Dermis blood vessel endothelial cell (primary cell): ENCODE measurements at places on chromosomes 3 and 15. TPM values are rescaled to one million over a fixed set of nuclear protein-coding genes. Genes with fewer than 3 reads are reported as not detected.

The GP5 gene
- total RNA-seq, result under 0.01 and 0.28 TPM in 2 replicates

The TNNC1 gene
- total RNA-seq, result not detected in 2 replicates

The RETNLB gene
- not detected in 2 replicates for total RNA-seq

The HOMER2 gene
- total RNA-seq, result 0.42 and 1.7 TPM in 2 replicates

DNA sequence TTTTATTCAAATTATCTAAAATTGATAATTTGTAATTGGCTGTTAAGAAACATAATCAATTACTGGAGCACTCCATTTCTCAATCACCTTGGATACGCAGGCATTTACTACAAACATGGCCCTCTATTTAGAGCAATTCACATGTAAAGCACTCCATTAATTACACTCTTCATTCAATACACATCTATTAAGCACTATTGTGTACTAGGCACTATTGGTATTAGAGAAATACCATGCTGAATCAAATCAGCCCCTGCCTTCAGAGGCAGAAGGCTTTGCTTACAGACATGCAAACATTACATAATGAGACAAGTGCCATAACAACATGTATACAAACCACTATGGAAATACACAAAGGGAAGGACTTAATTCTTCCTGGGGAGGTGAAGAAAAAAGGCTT, 69.1 kb downstream of the PEAK1 start:
- no peak for DNase-seq

- no peak for DNase-seq
Observed at GRCh38 chr3:10757821-10758130, 58.3 kb upstream of the SLC6A11 start.

- DNase-seq, result peak; percentile 48
Observed at GRCh38 chr15:85581495-85581894, 201.1 kb downstream of the AKAP13 start.

- DNase-seq, result peak; percentile 43
Observed at GRCh38 chr3:11536132-11536935, 107.4 kb downstream of the VGLL4 start.

- no peak for DNase-seq
Observed at GRCh38 chr3:38149708-38150107, 11.2 kb downstream of the MYD88 start.

- DNase-seq, result no peak
Observed at GRCh38 chr15:40050788-40051470, 11.9 kb upstream of the SRP14 start.

DNA sequence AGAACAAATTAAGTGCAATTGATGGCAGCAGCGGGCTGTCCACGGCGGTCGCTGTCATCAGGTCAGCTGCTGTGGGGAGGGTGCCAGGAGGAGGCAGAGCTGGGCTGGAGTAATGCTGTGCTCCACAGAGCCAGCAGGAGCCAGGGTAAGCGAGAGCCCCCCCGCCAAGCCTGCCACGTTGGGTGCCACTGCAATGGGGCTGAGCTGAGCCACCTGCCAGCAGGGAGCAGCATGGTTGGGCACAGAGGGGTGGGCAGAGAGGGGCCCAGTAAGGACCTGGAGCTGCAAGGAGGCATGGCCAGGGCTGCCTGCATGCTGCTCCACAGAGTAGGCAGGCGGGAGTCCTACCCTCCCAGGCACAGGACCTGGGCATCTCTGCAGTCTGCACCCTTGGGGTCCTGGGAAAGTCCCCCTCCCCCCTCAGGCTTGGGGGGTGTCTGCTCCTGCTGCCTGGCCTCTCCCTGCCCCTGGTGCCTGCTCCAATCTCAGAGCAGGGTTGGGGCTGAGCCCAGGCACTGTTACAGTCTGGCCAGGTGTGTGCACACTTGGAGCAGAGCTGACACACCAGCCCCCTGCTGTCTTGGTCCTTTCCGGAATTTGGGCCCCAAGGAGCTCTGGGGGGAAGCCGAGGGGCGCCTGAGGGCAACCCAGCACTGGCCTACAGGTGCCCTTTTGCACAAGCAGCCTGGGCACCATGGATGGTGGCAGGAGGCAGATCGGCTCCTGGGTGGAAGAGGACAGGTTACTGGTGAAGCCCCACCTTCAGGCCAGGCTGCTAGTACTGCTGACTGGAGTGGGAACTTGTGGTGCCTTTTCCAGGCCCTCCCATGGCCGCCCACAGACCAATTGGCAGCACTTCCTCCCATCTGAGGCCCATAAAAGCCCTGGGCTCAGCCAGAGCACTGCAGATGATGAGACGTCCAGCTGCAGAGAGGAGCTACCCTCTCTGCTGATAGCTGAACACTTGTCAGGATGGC, 8.5 kb upstream of the PIAS1 start:
- DNase-seq, result no peak

DNA sequence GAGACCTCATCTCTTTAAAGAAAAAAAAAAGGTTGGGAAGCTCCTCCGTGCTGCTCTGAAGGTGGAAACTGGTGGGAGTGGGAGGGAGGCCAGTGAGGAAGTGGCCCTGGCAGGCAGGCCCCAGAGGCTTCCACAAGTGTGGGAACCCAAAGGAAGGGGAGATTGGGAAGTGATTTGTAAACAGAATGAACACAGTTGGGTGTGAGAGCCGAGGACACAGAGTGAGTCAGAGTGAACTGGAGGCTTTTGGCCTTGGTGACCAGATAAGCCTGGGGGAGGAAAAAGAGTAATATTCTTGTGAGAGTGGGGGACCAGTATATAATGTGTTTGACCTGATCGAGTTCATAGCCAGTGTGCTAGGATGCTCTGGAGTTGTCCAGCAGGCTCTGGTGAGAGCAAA, 23.0 kb downstream of the MKRN2 start:
- DNase-seq, result peak; percentile 62

DNA sequence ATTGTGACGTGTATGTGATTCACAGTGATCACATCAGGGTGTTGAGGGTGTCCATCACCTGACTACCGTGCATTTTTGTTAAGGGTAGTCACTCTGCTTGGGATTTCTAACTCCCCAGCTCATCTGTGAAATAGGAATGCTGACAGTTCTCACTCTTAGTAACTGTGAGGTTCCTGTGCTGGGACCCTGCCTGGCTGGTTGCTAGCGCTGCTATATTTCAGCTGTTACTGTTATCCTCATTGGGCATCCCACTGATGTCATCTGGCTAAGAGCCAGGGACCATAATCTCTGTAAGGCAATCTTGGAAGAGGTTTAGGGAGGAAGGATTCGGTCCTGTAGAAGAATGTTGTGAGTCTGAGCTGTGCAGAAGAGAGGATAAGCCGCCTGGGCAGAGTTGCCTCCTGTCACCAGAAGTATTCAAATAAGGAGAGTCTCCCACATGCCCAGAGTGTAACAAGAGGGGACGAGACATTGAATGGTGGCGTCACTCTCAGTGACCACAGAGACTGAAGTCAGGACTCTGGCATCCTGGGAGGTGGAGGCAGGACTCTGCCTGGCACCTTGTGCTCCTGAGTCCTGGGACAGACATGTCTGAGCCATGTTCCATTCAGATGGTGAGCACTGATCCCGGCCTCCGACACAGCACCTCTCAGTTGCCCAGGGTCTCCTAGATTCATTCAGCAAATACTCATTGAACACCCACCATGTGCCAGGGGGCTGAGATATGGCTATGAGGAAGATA, 52.2 kb downstream of the FBLN2 start:
- DNase-seq, result no peak

DNA sequence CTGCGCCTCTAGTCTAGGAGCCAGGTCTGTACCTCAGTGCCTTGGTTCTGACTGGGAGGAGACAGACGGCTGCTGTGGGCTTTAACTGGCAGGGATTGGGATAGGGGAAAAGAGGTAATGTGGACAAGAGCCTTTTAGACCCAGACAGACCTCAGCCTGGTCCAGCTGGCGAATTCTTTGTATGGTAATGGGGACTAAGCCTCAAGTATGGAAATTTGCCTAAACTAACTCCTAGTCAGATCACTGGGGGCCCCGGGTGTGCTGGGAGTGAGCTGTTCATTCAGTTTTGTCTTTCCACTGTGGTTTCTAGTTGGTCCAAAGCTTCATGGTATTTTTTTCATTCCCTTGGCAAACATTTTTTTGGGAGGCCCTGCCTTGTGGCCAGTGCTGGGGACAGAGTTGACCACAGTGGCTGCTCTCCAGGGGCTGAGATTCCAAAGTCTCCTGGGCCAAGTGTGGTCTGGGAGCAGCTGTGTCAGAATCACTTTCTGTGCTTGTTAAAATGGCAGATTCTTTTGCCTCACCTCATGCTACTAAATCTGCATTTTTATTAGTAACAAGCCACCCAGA, 261.4 kb upstream of the C2CD4B start:
- no peak for DNase-seq

- DNase-seq, result no peak
Observed at GRCh38 chr3:60202052-60202726, 1049.1 kb downstream of the FHIT start.

DNA sequence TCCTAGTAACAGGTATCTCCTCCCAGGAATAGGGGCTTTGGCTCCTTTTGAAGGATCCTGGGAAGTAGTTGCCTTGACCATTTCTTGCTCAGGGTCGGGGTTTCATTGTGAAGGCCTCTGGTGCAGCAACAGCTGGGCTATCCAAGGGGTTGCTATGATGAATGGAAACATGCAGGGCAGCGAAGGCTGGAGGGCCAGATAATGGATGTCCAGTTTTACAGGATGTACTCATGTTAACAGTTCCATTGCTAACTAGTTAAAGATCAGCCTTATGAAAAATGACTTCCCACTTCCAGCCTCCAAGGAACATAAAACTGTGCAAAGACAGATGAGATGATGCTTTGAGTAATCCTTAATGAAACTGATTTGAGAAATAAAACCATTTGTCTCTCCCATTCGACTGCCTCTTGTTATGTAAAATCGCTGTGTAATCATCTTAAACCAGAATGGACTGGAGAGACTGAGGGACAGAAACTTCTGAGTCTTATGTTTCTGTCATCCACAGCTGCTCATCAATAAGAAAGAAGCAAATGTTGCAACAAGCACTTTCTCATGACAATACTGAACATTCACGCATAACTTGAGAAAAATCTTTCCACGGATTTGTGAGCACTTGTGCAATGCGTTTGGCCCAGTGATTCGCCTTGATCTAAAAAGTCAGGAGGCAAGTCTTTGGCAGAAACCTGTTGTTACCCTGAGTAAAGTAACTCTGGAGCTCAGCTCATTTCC, 473.5 kb upstream of the RGMA start:
- DNase-seq, result no peak

GRCh38 chr15:78087951-78088772, 4.2 kb upstream of the SH2D7 start:
- DNase-seq, result no peak

DNA sequence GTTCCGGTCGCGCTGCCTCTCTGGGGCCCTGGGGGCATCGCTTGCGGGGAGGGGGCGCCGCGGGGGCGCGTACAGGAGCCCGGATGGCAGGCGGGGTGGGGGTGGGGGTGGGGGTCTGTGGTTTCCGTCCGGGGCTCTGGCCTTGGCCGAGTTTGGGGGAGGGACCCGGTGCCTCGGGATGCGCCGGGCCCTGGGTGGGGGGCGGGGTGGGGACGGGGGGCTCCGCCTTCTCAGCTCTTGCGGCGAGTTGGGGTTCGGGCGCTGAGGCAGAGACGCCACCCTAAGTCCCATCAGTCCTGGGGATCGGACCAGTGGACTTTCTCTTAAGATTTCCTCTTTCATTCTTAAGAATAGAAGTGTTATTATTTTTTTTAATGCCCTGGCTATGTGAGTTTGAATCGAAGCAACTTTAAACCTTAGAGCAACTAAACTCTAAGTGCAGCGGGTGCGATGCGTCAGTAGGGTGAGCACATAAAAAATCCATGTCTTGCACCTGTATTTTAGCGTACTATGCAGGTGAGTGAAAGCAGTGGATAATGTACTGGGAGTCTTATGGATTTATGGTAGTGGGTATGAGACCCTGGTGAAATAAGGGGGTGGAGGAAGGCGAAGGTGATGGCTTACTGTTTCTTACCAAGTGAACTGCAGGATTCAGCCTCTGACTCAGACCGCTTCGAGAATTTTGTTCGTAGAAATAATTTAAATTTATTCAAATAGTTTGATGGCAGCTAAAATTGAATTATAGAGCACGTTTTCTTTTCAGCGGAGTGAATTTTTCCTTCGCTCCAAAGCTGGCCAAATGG, 762 bp downstream of the CTNNB1 start:
- peak; percentile 55 for DNase-seq

- no peak for DNase-seq
Observed at GRCh38 chr15:36499412-36500389, 79.7 kb upstream of the CDIN1 start.

- peak; percentile 96 for DNase-seq
Observed at GRCh38 chr3:29335438-29335837, 54.6 kb downstream of the RBMS3 start.

- DNase-seq, result no peak
Observed at GRCh38 chr3:133293397-133294110, 106.3 kb upstream of the BFSP2 start.

DNA sequence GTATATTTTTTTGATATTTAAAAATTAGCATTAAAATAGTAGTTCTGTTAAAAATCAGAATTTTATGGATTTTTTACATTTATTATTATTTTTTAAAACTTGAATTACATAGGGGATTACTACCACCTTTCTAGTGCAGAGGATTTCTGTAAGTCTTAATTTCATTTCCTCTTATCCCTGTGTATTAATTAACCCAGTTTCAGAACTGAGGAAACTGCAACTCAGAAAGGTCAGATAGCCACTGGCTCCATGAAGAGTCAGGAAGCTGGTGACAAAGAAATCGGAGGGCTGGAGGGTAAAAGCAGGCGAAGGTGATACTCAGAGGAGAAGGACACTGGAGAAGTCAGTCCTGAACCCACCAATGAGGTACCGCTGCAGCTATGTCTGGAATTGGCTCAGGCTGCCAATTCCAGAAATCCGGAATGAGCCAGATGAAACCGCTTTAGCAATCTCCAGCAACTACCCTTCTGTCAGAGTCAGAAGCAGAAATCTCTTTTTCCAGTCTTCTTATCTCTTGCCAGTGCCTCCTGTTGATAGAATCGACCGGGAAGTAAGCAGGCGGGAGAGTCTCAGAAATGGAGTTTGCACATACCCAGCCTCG, 308.5 kb downstream of the SV2B start:
- DNase-seq, result no peak

- DNase-seq, result no peak
Observed at GRCh38 chr3:37052860-37053259, 59.5 kb downstream of the MLH1 start.

GRCh38 chr3:43102773-43103480, 3.0 kb downstream of the POMGNT2 start:
- DNase-seq, result no peak

DNA sequence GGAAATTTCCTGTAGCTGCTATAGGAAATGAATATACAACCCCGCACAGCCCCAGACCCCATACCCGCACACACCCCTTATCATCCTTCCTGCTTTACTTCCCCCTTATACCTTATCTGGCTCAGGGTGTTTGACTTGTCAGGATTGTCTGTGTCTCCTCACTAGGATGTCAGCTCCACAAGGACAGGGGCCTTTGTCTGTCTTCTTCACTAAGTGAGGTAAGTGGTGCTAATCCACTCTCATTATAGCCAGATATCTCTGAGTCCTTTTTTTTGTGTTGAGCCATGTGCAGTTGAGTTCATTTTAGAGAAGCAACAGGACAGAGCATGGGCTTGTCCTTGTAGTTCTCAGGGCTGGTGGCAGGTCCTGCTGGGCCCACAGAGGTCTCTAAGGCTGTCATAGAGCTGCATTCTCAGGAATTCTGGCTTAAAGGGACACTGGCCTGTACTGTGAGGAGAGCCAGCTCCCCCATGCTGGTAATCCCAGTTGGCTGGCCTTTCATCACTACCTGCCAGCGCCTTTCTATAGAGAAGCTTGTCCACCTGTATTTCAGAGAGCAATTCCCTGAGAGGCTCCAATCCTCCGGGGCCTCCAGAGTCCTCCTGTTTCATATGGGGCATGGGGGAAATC, 9.0 kb downstream of the KY start:
- no peak for DNase-seq
